ENCODE measurements at places on chromosomes 12 and 14.

GRCh38 chr12:92539110-92539749 lies 163.6 kb upstream of the PLEKHG7 start:
- DNase-seq: no peak

DNA sequence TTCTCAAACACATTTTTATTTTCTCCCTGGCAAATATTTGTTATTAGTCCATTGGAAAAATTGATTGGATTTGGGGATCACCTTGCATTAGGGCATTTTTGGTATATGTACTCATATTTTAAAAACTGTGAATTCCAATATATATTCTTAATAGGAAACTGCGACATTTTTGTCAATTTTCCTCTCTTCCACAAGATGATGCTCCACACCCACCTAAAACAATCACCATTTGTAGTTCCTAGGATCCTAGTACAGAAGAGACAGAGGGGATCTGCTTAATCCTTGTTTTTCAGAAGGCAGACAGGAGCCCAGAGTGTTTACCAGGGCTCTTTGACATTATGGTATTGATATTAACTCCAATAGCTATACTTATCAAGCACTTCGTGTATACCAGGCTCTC lies 22.8 kb upstream of the OASL start:
- DNase-seq: no peak

DNA sequence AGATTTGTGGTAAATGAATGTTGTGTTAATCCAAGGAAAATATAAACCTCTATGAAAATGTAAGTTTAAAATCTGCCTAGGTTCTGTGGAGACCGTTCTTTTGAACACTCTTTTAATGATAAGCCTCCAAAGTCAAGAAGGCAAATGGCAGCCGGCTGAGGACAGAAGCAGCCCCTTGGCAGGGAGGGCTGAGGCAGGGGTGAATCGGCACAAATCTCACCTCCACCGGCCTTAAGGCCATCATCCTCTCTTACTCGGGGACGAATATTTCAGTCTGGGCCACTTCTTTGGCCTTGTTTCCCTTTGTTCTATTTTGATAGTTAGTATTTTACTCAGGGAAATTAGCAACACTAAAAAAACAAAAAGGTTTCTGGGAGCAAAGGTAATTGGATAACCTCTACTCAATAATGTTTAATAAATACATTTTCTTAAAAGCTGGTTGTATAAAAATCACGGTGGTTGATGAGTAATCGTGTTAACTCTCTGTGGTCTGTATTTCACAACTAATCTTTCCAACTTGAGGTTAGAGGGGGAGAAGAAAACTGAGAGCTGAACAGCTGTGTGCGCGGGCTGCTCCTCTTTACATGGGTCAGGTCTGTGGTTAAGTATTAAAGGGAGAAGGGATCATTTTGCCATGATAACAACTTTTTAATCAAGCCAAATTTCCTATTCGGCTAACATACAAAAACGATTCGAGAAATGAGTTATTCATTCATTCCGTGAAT lies 18.6 kb downstream of the LGMN start:
- no peak for DNase-seq

- DNase-seq: peak; percentile 5
These were observed at the start of gene OAS1 for GRCh38 chr12:112906712-112907414. TSS of gene OAS1 (plus strand) at chr12:112906962. CDS start at chr12:112907040, 78 bp downstream.

DNA sequence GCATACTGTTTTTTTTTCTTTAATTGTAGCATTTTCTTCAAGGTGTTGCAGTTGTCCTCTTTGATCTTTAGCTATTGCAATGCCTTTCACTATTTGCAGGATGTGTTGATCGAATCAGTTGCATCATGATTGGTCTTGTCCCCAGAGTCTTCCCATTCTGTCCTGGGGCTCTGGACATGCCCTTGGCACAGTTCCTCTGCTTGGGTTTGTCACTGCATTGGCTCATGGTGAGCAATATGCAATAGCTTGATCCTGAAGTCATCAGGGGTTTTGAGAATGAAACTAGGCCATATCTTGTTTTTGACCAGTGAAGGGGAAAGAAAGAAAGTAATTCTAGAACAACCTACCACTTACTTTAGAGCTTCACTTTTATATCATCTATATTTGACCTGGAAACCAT lies 281.5 kb downstream of the TMEM117 start:
- DNase-seq: no peak

DNA sequence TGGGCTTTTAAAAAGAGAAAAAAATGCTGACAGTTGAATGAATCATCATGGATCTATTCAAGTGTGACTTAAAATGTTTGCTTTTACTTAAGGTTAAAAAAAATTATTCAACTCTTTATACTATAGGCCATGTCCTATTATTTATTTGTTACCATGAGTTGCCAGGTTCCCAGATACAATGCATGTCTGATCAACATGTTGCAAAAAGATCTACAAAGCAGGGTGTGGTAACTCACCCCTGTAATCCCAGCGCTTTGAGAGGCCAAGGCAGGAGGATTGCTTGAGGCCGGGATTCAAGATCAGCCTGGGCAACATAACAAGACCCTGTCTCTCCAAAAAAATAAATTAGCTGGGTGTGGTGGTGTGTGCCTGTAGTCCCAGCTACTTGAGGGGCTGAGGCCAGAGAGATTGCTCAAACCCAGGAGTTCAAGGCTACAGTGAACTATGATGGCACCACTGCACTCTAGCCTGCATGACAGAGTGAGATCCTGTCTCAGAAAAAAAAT lies 460.8 kb downstream of the BCAT1 start:
- DNase-seq: no peak

All from T follicular helper cell (primary cell).